Activated gamma-delta T cell treated with anti-CD3 and anti-CD28 coated beads, Interleukin-2, amount 50 U/mL, for 16 hours (primary cell): ENCODE measurements at places on chromosomes 6 and 20.

- DNase-seq, result no peak
Measured at GRCh38 chr6:127080081-127080480, 38.4 kb upstream of the RSPO3 start.

GRCh38 chr6:37928217-37928616 is 108.7 kb downstream of the ZFAND3 start:
- no peak for DNase-seq

DNA sequence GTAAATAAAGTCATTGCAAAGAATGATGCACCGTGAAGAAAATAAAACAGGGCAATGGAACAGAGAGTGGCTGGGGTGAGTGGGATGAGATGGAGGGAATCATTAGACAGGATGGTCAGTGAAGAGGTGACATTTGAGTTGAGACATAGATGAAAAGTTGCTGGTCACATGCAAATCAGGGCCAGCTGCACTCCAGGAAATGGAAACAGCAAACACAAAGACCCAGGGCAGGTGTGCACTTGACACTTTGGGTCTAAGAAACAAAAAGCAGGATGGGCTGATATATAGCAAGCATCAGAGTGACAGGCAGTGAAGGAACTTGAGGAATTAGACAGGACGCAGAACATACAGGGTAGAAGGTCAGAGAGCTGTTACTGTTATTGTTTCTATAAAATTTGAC is 171.5 kb upstream of the RIPOR2 start:
- no peak for DNase-seq

- no peak for DNase-seq
Measured at GRCh38 chr20:2759603-2760296, 40.7 kb downstream of the CPXM1 start.

DNA sequence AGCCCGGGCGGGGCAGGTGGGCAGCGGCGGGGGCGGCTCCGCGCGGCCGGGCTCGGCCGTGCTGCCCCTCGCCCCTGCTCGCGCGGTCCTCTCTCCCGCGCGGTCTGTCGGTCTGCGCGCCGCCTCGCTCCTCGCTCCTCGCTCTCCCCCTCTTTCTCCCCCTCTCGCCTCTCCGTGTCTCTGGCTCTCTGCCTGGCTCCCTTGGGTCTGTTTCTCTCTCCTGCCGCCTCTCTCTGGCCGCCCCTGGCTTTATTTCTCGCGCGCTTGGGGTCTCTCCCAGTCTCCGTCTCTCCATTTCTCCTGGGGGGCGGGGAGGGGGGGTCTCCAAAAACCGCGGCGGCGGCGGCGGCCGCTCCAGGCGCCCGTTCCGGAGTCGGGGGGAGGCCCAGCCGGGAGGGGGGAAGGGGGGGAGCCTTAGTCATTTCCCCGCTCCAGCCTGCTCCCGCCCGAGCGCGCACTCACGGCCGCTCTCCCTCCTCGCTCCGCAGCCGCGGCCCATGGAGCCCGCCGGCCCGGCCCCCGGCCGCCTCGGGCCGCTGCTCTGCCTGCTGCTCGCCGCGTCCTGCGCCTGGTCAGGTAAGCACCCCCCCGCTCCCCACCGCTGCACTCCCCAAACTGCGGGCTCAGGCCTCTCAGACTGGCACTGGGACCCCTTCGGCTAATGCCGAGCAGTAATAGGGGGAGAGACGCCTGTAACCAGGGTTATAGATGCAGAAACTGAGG is at the start of gene SIRPA:
TSS of gene SIRPA (plus strand) at position 457 of the 723 bp plus-strand sequence. CDS start at position 498, 41 bp downstream.
- no peak for DNase-seq

- no peak for DNase-seq
Measured at GRCh38 chr20:51020657-51021056, 2.2 kb downstream of the KCNG1 start.

DNA sequence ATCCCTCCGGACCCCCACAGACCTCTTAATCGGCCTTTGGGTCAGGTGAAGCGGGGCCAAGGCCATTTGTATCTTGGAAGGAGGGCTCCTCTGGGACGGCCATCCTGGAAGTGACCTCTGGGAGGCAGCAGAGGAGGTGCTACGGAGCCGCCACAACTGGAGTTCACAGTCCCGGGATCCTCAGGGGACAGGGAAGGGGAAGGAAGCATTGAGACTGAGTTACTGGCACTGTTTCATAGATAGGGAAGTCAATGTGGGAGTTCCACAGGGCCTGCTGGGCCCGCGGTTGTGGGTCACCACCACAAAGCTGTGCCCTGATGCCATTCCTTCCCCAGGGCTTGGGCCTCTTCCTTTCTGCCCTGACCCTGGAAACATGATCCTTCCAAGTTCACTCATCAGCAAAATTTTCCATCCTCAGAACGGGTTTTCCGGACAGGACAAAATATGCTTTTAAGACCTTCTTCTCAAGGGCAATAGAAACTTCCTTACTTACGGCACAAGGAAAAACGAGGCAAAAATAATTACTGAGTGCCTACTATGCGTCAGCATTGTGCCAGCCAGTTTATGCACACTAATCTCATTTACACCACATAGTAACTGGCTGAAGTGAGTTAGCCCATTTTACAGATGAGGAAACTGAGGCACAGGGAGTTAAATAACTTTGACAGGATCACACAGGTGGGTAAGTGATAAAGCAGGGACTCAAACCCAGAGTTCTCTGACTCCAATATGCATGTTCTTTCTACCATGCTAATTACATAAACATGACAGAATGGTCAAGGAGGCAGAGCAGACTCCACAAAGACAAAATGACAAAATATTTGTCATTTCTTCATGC is 143.8 kb downstream of the UNC5CL start:
- DNase-seq, result no peak

GRCh38 chr6:39137245-39137644 is 22.3 kb upstream of the SAYSD1 start:
- DNase-seq, result no peak

DNA sequence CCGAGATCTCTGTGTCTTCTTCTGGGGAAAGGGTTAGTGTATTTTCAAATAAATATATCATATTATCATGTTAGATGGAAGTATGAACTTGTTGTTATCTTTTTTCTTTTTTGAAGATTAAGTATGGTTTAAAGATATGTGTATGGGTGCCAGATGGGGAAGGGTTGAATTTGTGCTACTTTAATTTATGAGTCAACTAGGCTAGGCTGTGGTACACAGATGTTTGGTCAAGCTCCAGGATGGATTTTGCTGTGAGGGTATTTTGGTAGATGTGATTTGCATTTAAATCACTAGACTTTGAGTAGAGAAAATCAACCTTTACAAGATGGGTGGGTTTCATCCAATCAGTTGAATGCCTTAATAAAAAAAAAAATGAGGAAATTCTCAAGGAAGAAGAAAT is 886.6 kb upstream of the ADGRB3 start:
- DNase-seq, result no peak

DNA sequence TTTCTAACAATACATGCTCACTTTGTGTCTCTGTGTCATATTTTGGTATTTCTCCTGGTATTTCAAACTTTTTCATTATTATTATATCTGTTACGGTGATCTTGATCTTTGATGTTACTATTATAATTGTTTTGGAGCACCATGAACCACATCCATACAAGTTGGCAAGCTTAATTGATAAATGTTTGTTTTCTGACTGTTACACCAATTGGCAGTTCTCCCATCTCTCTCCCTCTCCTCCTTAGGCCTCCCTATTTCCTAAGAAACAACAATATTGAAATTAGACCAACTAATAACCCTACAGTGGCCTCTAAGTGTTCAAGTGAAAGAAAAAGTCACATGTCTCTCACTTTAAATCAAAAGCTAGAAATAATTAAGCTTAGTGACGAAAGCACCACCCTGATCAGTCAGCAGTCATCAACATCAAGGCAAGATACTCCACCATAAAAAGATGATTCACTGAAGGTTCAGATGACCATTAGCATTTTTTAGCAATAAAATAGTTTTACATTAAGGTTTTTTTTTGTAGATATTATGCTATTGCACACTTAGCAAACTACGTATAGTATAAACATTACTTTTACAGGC is 61.5 kb downstream of the IBTK start:
- DNase-seq, result no peak

- no peak for DNase-seq
Measured at GRCh38 chr20:57106030-57106682, 160.3 kb downstream of the BMP7 start.

DNA sequence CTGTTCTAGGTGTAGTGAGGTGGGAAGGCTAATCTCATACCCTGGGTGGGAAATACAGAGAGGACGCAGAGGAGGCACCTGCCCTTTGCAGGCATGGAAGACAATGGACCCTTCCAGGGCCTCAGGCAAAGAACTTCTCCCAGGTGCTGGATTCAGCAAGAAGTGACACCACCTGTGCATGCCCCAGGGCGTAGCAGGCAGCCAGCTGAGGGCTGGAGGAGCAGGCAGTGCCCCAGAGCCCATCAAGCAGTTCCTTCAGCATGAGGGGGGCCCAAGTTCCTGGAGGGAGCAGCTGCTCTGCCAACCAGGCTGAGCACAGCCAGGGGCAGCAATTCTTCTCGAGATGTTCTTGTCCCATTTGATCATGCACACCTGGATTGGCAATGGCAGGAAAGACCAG is 170.3 kb upstream of the PDE10A start:
- no peak for DNase-seq

DNA sequence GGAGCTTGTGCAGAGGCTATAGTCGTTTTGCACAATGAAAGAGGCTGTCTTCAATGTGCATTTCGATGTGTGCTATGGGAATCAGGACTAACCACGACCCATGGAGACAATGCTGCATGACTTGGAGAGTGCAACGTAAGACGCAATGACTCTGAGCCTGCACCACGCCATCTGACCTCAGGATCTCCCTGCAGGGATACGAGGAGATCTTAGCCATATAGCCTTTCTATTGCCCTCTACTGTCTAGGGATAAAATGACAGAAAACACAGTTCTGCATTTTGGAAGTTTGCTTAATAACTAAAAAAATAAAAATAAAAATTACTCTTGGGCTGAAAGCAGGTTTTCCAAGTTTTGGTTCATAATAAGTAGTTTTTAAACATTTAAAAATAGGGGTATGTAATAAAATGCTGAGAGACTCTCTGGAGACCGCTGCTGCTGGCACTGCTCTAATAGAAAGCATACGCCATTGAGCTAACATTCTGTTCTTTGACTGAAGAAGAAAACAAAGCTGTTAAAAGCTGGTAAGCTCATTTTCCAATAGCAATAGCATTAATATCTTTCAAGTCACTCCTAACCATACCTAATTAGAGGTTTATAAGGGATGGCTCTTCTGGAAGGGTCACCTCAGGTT is 87.2 kb downstream of the PDE7B start:
- no peak for DNase-seq

DNA sequence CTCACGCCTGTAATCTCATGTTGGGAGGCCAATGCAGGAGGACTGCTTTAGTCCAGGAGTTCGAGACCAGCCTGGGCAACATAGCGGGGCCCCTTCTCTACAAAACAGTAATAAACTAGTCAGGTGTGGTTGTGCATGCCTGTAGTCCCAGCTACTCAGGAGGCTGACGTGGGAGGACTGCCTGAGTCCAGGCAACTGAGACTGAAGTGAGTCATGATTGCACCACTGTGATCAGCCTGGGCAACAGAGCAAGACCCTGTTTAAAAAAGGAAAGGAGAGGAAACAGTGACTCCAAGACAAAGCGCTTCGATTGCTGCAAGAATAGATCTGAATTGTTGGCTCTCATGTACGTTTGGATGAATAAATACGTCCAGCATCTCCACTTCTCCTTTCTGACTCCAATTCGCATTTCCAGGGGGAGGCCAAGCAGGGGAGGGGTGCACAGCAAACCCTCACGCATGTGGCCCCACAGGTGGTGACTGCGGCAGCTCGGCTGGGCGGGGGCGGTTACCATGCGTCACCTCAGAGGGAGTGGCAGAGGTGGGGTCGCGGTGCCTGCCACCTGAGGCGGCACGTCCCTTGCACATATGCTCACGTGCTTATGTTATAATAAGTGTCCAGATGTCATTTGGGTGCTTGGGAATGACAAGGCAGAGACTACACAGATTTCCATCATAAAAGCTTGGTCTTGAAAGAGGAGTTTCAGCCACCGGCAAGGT is 95.1 kb upstream of the MPC1 start:
- no peak for DNase-seq

GRCh38 chr20:52256454-52256853 is 64.9 kb upstream of the ZFP64 start:
- DNase-seq, result no peak

- no peak for DNase-seq
Measured at GRCh38 chr6:14016935-14017625, 92.3 kb downstream of the RNF182 start.

DNA sequence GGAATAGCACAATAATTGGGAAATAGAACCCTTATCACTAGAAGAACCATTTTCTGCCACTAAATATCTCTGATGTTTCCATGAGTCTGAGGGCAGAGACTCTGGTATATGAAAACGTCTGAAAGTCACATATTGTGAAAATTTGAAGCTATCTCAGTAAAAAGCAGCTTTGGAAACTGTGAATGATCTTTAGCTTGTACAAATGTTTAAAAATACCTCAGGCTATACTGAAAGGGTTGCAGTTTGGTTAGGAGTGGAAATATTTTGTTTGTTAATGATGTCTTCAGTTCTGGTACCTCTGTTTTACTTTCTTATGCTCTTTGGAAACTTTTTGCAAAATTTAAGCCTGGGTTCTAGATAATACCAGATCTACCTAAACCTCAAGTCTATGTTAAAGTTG is 135.0 kb downstream of the SLC16A10 start:
- no peak for DNase-seq

GRCh38 chr6:148497257-148497656 is 154.6 kb downstream of the SASH1 start:
- DNase-seq, result no peak

DNA sequence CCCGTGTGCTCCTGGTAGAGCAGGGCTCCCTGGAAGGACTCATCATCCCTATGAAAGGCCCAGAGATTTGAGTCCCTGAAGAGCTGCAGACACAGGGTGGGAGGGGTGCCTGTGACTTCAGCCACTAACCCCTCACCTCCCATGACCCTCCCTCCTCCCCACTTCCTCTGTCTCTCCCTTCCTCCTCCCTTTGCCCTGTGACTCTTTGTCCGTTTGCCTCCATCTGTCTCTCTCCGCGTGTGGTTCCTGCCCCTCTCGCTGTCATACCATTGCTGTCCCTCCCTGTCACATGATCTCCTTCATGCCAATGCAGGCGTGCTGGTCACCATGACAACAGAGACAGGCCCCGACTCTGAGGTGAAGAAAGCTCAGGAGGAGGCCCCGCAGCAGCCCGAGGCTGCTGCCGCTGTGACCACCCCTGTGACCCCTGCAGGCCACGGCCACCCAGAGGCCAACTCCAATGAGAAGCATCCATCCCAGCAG is 19.0 kb downstream of the EPB41L1 start:
- DNase-seq, result no peak

DNA sequence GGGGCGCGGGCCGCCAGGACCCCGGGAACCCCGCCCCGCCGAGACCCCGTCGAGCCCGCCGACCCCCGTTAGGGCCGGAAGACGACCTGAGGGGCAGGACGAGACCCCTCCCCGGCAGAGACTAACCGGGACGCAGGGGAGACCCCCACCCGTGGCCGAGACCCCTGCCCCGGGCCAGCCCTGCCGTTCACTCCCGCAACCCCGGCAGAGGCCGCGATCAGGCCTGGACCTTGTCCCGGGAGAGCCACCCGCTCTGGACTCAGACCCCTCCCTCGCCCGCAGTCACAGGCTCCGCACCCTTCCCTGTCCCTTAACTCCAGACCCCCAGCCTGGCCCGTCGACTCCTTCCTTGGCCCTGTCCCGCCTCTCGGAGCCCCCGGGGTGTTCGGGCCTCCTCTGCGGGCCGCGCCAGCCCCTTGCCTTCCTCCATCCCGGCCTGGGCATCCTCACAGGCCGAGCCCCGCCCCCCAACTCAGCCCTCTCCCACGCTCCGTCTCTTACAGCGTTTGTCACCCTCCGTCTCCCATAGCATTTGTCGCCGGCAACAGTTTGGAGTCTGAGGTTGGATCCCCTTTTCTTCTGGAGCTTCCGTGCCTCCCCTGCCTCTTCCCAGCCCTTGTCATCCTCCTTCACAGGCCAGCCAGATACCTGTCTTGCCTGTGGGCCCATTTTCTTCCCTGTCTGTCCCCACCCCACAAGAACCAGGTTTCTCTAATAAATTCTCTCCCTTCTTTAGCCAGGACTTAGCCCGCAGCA is 569 bp downstream of the TCEA2 start:
- DNase-seq, result no peak
